ENCODE measurements at places on chromosomes 2 and 18.

- DNase-seq, result peak; percentile 6
Measured at GRCh38 chr2:7031547-7032245, 114.5 kb downstream of the RNF144A start.

GRCh38 chr2:164841719-164842623, at the start of gene COBLL1:
COBLL1 (minus strand) TSS chr2:164841823; CDS start chr2:164841196, 627 bp downstream.
- no peak for DNase-seq

DNA sequence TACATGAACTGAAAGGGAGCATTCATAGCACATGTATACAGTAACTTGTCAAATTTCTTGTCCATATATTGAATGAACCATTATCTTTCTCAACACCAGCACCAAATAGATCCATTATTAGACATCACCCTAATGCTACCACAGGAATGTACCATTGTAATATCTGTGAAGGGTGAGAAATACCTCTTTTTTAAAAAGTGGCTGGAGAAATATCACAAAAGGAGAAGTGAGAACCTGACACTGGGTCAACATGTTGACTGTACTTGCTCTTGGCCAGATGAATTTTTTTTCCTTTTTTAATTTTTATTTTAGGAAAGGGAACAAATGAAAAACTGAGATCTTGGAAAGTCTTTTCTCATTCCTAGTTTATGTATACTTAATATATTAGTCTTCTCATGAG, 63.5 kb downstream of the CAVIN2 start:
- DNase-seq, result no peak

- no peak for DNase-seq
Measured at GRCh38 chr2:219155054-219155644, 5.5 kb downstream of the NHEJ1 start.

- DNase-seq, result no peak
Measured at GRCh38 chr2:106195981-106196380, 1.9 kb upstream of the UXS1 start.
